ENCODE measurements at places on chromosomes 6 and 20. TPM values are rescaled to one million over a fixed set of nuclear protein-coding genes. Genes with fewer than 3 reads are reported as not detected.

Gene EHMT2
- total RNA-seq, result 43.4 TPM

Gene NT5E
- 10.4 TPM for total RNA-seq

Gene SPDEF
- total RNA-seq, result not detected

DNA sequence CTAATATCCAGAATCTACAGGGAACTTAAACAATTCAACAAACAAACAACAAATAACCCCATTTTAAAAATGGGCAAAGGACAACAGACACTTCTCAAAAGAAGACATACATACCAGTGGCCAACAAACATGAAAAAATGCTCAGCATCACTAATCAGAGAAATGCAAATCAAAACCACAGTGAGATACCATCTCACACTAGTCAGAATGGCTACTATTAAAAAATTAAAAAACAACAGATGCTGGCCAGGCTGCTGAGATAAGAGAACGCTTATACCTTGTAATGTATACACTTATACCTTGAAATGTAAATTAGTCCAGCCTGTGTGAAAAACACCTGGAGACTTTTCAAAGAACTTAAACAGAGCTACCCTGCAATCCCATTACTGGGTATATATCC is 166.8 kb downstream of the IBTK start:
- H3K4me3 ChIP-seq, result no peak overlapping the region
- peaks cover 12% of the 10 kb centered on the region for H3K4me1 ChIP-seq
- no peak for DNase-seq
- H3K27me3 ChIP-seq, result no peaks in the 10 kb centered on the region
- no peaks in the 10 kb centered on the region for H3K36me3 ChIP-seq

- no peaks in the 10 kb centered on the region for H3K36me3 ChIP-seq
- peaks cover 51% of the 10 kb centered on the region for H3K4me1 ChIP-seq
- DNase-seq, result no peak
- H3K4me3 ChIP-seq, result no peak overlapping the region
- H3K27me3 ChIP-seq, result no peaks in the 10 kb centered on the region
- H3K27ac ChIP-seq, result no peak overlapping the region
Observed at GRCh38 chr20:41058674-41059635, 30.3 kb downstream of the TOP1 start.
